ENCODE measurements at places on chromosomes 11 and 22. TPM values are rescaled to one million over a fixed set of nuclear protein-coding genes. Genes with fewer than 3 reads are reported as not detected.

GRCh38 chr22:48491451-48491941 lies 1336.2 kb downstream of the BRD1 start:
- H3K4me1 ChIP-seq = peaks cover 3% of the 10 kb centered on the region
- no peak overlapping the region for H3K4me3 ChIP-seq
- no peaks in the 10 kb centered on the region for H3K36me3 ChIP-seq
- no peaks in the 10 kb centered on the region for H3K27me3 ChIP-seq
- no peak for DNase-seq
- H3K27ac ChIP-seq = no peak overlapping the region

DNA sequence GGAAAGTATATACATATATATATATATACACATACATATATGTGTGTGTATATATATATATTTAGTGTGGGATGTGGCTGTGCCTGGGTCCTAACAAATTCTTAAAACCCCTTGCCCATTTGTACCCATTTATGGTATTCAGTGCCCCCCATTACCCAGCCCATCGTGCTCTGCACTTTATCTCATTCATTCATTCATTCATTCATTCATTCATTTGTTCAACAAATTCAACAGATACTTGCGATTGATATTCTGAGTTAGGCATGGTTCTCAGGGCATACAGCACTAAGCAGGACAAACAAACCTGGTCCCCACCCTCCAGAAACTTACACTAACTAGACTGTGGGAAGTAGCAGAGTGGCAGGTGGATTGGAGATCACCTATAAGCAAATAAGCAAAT lies 56.6 kb upstream of the LMO2 start:
- no peaks in the 10 kb centered on the region for H3K36me3 ChIP-seq
- H3K4me1 ChIP-seq = no peaks in the 10 kb centered on the region
- H3K27me3 ChIP-seq = no peaks in the 10 kb centered on the region
- H3K4me3 ChIP-seq = no peak overlapping the region

- peak overlapping the region; percentile 68 for H3K4me3 ChIP-seq
- H3K4me1 ChIP-seq = peaks cover 14% of the 10 kb centered on the region
- H3K27me3 ChIP-seq = no peaks in the 10 kb centered on the region
- H3K27ac ChIP-seq = peak overlapping the region; percentile 100
- H3K36me3 ChIP-seq = no peaks in the 10 kb centered on the region
- DNase-seq = peak; percentile 85
Observed at GRCh38 chr22:41021613-41022454, 70.6 kb upstream of the EP300 start.

- DNase-seq = no peak
- no peak overlapping the region for H3K27ac ChIP-seq
- H3K4me1 ChIP-seq = no peaks in the 10 kb centered on the region
- no peaks in the 10 kb centered on the region for H3K36me3 ChIP-seq
- no peaks in the 10 kb centered on the region for H3K27me3 ChIP-seq
- no peak overlapping the region for H3K4me3 ChIP-seq
Observed at GRCh38 chr11:72478669-72479068, 44.3 kb upstream of the CLPB start.

GRCh38 chr11:67167719-67168118 lies 48.7 kb downstream of the KDM2A start:
- H3K27ac ChIP-seq = no peak overlapping the region
- DNase-seq = no peak
- peaks cover 3% of the 10 kb centered on the region for H3K36me3 ChIP-seq
- no peaks in the 10 kb centered on the region for H3K4me1 ChIP-seq

Gene KCTD17
- 15.1 TPM for polyA plus RNA-seq

All from lung (tissue), 17 donors.